ENCODE measurements at places on chromosomes 2 and 18.

- DNase-seq, result no peak
Observed at GRCh38 chr2:97355887-97356286, 233.8 kb downstream of the ANKRD36B start.

DNA sequence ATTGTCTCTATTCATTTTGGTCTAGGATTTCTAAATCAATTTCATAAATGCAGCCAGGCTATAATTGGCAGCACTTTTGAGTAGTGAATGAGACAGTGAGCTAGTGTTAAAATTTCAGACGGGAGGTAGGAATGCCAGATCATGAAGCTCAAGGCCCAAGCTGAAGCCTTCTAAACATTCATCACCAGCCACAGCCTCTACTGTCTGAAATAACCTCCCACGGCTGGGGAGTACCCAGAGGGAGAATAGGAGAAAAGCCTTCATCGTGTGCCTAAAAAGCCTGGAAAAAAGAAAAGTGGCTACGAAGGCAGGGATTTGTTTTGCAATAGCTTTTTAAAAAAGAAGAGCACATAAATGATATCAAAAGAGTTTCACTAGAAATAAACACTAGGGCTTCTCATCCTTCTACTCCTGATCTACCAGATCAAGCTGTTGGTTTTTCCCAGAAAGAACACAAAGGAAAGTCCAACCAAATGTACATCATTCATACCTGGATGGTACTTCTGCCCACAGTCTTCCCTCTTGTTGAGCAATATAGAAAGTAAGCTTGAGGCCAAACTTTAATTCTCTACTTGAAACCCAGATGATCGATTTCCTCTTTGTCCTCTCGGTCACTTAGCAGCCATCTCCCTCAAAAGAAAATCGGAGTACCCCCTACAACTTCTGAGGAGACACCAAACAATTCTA, 48.1 kb upstream of the SLC39A10 start:
- DNase-seq, result no peak

DNA sequence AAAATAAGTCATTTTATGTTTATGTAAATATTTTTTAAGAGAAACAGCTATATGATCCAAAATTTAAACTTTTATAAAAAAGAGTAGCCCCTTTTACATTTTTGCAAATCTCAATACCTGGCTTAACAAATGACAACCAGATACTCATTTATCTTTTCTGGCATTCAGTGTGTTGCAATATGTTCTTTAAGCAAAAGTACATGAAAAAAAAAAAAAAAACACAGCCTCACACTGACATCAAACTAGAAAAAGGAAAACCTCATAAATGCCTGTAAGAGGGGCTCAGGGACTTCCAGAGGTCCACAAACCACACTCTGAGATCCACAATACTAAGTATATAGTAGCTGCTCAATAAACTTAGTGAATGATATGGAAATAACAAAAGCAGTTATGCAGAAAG, 21.9 kb downstream of the PPP4R3B start:
- no peak for DNase-seq

GRCh38 chr2:123971564-123972318, 53.3 kb upstream of the CNTNAP5 start:
- DNase-seq, result no peak

DNA sequence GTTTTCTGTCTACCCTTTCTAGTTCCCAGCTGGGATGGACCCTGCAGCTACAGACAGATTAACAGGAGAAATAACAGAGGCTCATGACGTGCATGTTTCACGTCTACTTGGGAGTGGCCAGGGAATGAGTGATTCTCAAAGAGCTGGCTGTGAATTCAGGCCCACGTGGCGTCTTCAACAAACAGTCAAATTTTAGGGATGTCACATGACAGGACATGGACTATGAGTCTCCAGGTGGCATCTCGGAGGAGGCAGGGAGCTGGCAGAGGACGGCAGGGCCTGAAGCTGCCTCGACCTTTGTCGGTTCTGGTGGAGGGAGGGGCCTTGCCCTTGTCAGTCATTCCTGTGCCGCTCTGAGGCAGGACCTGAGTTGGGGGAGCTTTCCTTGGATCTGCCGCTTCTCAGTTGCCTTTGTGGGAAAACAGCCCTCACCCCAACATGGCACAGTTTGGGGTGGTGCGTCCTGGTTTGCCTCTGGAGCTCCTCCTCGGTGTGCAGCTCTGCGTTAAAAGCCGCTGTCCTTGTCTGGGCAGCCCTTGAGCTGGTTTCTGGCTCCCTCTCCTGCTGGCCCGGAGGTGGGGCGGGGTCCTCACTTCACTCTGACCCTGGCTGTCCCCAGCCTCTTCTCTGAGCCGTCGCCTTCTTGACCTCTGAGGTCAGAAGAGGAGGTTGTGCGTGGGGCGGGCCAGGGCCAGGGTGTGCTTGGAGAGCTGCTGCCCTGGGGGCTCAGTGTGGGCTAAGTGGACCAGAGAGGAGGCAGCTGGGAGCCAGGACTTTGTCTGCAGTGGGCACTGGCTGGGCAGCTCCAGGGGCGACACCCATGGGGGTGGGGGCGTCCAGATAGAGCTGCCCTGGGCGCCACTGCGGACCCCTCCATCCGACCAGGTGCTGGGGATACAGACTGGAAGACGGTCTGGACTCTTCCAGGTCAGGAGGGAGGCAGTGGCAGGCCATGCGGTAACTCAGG, 12.1 kb upstream of the GAL3ST2 start:
- DNase-seq, result no peak

DNA sequence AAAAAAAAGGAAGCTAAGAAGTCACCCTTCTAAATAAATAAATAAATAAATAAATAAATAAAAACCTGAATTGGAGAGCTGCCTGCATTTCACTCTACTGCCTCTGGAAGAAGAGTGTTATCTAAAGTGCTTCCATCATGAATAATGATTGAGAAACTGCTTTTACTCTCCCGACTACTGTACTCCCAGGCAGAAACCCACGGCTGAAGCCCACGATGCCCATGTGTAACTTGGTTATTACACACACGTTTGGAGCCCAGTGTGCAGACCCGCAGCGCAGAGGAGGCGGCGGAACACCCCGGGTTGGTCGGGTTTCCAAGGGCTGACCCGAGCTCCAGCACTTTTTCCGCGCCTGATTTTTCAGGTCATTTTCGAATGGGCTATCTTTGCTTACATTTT, 697 bp upstream of the SPATS2L start:
- DNase-seq, result no peak

All from activated CD8-positive, alpha-beta memory T cell treated with anti-CD3 and anti-CD28 coated beads for 1 hour (primary cell).